Naive thymus-derived CD8-positive, alpha-beta T cell (primary cell): ENCODE measurements at places on chromosomes 1 and 21.

DNA sequence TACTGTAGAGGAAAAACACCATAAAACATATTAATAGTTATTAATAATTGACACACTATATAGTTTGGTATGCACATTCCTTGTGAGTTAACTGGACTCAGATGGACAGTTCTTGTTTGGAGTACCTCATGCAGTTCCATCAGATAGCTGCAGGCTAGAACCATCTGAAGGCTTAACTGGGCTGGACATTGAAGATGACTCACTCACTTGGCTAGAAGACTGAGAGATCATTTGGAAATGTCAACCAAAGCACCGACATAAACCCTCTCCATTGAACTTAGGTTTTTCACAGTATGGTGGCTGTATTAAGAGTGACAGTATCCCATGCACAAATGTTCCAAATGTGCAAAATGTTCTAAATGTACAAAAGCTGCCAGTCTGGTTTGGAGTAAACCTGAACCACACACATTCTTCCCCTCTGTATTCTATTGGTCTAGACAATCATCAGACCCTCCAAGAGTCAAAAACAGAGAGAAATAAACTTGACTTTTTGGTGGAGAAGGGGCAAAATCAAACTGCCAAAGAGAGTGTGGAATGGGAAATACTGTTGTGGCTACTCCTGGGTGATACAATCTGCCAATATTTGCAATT lies 708.4 kb downstream of the KCNT2 start:
- no peaks in the 10 kb centered on the region for H3K27me3 ChIP-seq
- H3K36me3 ChIP-seq, result no peaks in the 10 kb centered on the region
- no peak overlapping the region for H3K27ac ChIP-seq
- no peak for DNase-seq
- H3K4me3 ChIP-seq, result no peak overlapping the region
- H3K4me1 ChIP-seq, result no peaks in the 10 kb centered on the region

DNA sequence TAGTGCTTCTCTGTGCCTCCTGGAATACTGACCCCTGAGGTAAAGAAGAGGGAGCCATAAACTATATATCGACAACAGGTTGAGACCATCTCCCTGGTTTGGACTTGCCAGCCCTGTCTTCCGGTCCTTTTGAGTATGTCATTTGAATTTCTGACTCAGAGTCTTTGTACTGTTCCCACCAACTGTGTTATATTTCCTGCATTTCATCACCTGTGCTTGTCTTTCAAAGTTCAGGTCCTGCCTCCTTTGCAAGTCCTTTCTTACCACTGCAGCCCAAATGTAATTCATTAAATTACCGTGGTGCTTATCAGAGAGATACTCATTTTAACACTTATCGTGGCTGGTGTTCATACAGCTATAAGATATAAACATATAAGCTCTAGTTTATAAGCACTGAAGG lies 10.7 kb downstream of the AK5 start:
- H3K36me3 ChIP-seq, result peaks cover 42% of the 10 kb centered on the region
- DNase-seq, result no peak
- H3K4me3 ChIP-seq, result no peak overlapping the region
- H3K4me1 ChIP-seq, result no peaks in the 10 kb centered on the region
- no peaks in the 10 kb centered on the region for H3K27me3 ChIP-seq

DNA sequence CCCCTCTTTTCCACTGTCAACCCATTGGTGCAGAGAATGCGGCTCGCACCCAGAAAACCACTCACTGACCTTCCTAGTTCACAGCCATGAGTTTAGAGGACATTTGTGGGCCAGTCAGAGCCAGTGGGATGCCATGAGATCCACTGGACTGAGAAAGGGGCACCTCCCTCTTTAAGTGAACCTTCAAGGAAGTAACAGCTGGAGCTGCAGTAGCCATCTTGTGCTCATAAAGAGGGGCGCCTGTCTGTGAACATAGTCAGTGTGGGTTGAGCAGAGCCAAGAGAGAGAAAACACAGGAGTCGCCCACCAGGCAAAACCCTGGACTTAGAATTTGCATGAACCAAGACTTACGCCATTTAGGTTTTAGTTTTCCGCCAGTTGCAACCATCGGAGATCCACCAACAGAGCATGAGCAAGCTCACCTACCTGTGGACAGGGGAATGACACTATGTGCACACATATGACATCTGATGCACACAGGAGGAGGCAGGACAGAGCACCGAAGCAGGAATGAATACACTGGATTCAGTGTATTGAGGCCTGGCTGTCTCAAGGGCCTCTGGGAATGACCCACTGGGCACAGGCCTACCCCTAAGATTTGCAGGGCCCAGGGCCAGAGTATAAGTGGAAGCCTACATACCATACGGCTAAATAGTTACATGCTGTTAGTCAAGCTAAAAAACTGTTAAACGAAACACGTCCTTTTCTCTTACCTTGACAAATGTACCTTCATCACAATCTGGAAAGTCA lies 151.6 kb downstream of the GRIK3 start:
- no peak for DNase-seq
- H3K27me3 ChIP-seq, result peaks cover 25% of the 10 kb centered on the region
- H3K4me3 ChIP-seq, result no peak overlapping the region
- no peak overlapping the region for H3K27ac ChIP-seq

- no peaks in the 10 kb centered on the region for H3K36me3 ChIP-seq
- peaks cover 27% of the 10 kb centered on the region for H3K27me3 ChIP-seq
- H3K4me3 ChIP-seq, result no peak overlapping the region
- no peak overlapping the region for H3K27ac ChIP-seq
- no peaks in the 10 kb centered on the region for H3K4me1 ChIP-seq
Observed at GRCh38 chr1:50257029-50257428, 148.3 kb downstream of the ELAVL4 start.

DNA sequence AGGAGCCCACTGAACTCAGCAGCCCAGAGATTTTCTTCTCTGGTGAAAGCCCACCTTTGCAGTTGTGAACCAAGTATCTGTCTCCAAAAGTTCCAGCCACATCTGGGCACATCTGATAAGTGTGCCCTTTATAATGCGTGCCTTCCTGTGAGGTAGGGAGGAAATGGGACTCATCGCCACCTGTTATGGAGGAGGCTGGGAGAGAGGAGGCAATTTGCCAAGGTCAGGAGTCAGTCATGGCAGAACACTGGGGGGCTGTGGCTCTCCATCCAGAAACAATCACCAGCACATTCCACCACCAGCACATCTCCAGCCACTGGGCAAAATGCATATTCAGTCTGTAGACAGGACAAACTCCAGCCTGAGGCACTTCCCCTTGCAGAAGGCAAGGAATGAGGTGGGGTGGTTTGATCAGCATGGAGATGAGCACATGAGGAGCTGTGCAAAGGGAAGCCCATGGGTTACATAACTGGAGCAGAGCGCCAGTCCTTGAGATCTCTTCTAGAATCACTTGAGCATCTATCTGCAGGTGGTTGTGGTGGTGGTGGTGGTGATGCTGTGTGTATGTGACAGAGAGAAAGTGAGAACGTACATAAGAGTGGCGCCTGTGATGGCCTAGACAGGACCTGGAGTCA lies 15.0 kb upstream of the LEMD1 start:
- no peak overlapping the region for H3K27ac ChIP-seq
- H3K4me1 ChIP-seq, result peaks cover 26% of the 10 kb centered on the region
- peaks cover 16% of the 10 kb centered on the region for H3K27me3 ChIP-seq
- no peak for DNase-seq
- no peaks in the 10 kb centered on the region for H3K36me3 ChIP-seq

GRCh38 chr1:3921765-3922164 lies 21.7 kb upstream of the C1orf174 start:
- H3K27ac ChIP-seq, result no peak overlapping the region
- H3K27me3 ChIP-seq, result peaks cover 2% of the 10 kb centered on the region
- H3K4me3 ChIP-seq, result no peak overlapping the region
- no peak for DNase-seq
- H3K4me1 ChIP-seq, result no peaks in the 10 kb centered on the region
- H3K36me3 ChIP-seq, result no peaks in the 10 kb centered on the region

GRCh38 chr21:15644489-15644888 lies 85.3 kb upstream of the USP25 start:
- no peak overlapping the region for H3K27ac ChIP-seq
- no peaks in the 10 kb centered on the region for H3K27me3 ChIP-seq
- no peaks in the 10 kb centered on the region for H3K36me3 ChIP-seq
- no peaks in the 10 kb centered on the region for H3K4me1 ChIP-seq

- no peaks in the 10 kb centered on the region for H3K27me3 ChIP-seq
- H3K4me3 ChIP-seq, result no peak overlapping the region
- H3K36me3 ChIP-seq, result no peaks in the 10 kb centered on the region
- H3K4me1 ChIP-seq, result peaks cover 26% of the 10 kb centered on the region
- peak overlapping the region; percentile 79 for H3K27ac ChIP-seq
- DNase-seq, result no peak
Observed at GRCh38 chr1:26838474-26839338, 12.2 kb downstream of the ZDHHC18 start.

DNA sequence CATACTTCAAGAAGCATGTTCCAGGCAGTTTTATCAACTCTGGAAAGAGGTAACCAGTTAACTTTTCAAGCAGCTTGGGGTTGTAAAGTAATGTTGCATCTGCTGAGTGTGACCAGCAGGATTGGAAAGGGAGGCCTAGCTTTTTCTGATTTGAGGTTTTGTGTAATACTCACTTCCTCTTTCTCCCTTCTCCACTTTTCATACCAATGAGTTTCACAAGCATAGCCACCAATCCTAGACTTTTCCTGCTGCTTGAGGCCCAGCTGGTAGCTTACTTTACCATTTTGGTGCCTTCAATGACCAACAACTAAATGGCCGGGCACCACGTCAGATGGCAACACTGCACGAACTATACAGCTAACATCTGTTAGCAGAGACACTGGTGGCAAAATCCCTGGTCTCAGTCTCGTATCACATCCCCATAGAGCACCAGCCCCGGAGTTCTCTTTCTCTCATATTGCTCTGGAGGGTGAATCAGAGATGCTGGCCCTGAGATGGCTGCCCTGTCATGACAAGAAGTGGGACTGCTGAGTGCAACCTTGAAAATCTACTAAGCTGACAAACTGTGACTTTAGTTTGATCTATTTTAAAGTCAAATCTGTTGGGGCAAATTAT lies 14.8 kb upstream of the GPR88 start:
- no peaks in the 10 kb centered on the region for H3K36me3 ChIP-seq
- no peak overlapping the region for H3K27ac ChIP-seq
- no peaks in the 10 kb centered on the region for H3K27me3 ChIP-seq
- DNase-seq, result no peak
- no peak overlapping the region for H3K4me3 ChIP-seq

DNA sequence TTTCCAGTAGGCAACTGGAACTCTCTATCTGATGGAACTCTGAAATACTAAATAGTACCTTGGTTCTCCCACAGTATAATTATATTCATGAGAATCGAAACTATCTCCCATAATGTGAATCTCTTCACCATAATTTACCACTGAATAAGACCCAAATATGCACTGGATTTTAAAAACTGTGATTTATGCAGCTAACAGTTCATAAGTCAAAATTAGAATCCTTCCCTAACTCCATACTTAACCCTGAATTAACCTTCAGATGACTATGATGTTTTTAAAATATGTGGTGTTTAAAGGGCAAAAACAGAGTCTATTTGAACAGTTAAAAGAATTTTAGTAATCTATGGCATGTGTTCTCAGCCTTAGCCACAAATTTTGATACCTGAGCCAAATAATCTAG lies 22.9 kb upstream of the SLC44A3 start:
- H3K4me3 ChIP-seq, result no peak overlapping the region
- H3K36me3 ChIP-seq, result no peaks in the 10 kb centered on the region
- H3K27ac ChIP-seq, result no peak overlapping the region
- peaks cover 12% of the 10 kb centered on the region for H3K4me1 ChIP-seq
- H3K27me3 ChIP-seq, result no peaks in the 10 kb centered on the region

GRCh38 chr1:85314726-85315125 lies 38.3 kb upstream of the BCL10 start:
- no peaks in the 10 kb centered on the region for H3K4me1 ChIP-seq
- peaks cover 52% of the 10 kb centered on the region for H3K27me3 ChIP-seq
- H3K36me3 ChIP-seq, result no peaks in the 10 kb centered on the region
- H3K4me3 ChIP-seq, result no peak overlapping the region

DNA sequence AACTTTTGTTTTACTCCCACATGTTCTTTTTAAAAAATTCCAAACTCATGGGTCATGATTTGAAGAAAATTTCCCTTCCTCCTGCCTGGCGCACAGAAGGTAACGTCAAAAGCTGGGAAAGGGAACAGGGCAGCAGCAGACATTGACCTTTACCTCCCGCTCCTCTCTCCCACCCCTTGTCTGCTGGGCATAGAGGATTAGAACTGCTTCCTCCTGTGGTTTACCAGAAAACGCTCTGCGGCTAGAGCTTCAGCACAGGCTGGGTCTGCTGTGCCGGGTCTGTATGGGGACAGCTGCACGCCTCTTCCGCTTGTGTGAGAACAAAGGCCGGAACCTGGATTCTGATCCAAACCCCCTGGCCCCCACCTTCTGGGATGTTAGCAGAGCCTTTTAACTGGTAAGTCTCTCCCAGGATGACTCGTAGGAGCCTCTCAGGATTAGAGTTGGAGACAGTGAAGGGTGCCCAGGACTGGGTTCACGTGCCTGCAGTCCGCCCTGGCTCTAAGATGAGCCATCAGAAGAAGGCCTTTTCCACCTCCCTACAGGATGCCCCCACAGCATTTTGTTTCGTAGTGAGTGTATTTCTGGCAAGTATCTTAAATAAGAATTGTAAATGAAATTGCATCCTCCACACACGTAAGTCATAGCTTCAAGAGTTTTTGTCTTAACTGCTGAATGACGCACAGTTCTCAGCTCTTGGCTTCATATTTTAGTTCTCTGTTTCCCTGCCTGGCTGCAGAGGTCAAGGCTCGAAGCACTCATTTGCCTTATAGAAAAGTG lies 5.2 kb downstream of the H6PD start:
- H3K27ac ChIP-seq, result no peak overlapping the region
- peak; percentile 42 for DNase-seq
- H3K4me3 ChIP-seq, result peak overlapping the region; percentile 63
- no peaks in the 10 kb centered on the region for H3K27me3 ChIP-seq
- peaks cover 65% of the 10 kb centered on the region for H3K4me1 ChIP-seq

- no peaks in the 10 kb centered on the region for H3K4me1 ChIP-seq
- no peak overlapping the region for H3K27ac ChIP-seq
- H3K27me3 ChIP-seq, result peaks cover 3% of the 10 kb centered on the region
- DNase-seq, result no peak
Observed at GRCh38 chr1:181284978-181285377, 196.5 kb downstream of the IER5 start.

DNA sequence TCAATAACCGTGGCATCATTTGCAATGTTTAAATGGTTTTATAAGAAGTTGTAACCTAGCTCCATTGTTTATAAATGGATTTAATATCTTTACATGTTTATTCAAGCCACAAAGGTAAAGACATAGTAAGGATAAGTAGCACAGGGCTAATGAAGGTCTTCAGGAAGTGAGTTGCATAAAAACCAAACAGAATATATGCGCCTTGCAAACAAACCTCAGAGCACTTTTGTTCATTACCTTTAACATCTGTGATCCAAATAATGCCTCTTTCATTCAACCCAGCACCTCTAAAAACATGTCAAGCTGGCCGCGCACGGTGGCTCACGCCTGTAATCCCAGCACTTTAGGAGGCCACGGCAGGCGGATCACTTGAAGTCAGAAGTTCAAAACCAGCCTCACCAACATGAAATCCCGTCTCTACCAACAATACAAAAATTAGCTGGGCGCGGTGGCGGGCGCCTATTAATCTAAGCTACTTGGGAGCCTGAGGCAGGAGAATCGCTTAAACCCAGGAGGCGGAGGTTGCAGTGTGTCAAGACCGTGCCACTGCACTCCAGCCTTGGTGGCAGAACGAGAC lies 25.3 kb downstream of the BRINP3 start:
- no peaks in the 10 kb centered on the region for H3K36me3 ChIP-seq
- no peaks in the 10 kb centered on the region for H3K4me1 ChIP-seq
- no peak overlapping the region for H3K27ac ChIP-seq
- H3K27me3 ChIP-seq, result no peaks in the 10 kb centered on the region

GRCh38 chr1:52862666-52863458 lies 20.3 kb downstream of the ZYG11A start:
- H3K27ac ChIP-seq, result no peak overlapping the region
- H3K36me3 ChIP-seq, result no peaks in the 10 kb centered on the region
- peaks cover 11% of the 10 kb centered on the region for H3K27me3 ChIP-seq
- no peak for DNase-seq
- H3K4me3 ChIP-seq, result no peak overlapping the region
- no peaks in the 10 kb centered on the region for H3K4me1 ChIP-seq
